ENCODE measurements at places on chromosomes 7 and 10.

- no peak for DNase-seq
Observed at GRCh38 chr10:126945351-126946030, 40.3 kb downstream of the DOCK1 start.

DNA sequence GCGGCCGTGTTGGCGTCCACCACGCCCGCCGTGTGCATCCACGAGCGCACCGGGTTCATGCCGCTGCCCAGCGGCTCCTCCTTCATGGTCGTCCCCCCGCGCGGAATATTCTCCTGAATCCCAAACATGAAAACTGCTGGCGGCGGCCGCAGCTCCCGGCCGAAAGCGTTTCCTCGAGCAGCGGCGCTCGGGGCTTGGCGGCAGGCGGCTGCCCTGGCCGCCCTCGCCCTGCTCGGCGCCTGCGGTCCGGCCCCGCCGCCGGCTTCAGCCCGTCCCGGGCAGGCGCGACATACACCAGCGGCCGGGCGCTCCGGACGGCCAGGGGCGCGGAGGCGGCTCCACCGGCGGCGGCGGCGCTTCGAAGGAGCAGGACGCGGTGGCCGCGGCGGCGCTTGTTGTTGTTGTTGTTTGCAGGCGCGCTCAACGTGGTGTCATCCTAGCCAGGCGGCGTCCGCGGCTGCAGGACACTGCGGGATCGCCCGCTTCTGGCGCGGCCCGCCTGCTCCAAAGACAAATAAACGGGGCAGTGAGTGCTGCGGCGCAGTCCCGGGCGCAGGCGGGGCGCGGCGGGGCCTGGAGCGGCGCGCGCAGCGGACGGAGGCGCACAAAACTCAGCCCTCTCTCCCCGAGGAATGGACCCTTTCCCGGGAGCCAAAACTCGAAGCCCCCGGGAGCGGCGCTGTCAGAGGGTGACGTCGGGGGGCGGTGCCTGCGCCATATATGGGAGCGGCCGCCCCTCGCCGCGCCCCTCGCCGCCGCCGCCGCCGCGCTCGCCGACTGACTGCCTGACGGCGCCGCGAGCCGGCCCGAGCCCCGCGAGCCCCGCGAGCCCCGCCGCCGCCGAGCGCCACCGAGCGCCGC is at the start of gene EBF3:
TSS of gene EBF3 (minus strand) at position 634 of the 861 bp plus-strand sequence. CDS start at position 128, 506 bp downstream.
- no peak for DNase-seq

- no peak for DNase-seq
Observed at GRCh38 chr7:36763132-36763816, 39.0 kb upstream of the AOAH start.

DNA sequence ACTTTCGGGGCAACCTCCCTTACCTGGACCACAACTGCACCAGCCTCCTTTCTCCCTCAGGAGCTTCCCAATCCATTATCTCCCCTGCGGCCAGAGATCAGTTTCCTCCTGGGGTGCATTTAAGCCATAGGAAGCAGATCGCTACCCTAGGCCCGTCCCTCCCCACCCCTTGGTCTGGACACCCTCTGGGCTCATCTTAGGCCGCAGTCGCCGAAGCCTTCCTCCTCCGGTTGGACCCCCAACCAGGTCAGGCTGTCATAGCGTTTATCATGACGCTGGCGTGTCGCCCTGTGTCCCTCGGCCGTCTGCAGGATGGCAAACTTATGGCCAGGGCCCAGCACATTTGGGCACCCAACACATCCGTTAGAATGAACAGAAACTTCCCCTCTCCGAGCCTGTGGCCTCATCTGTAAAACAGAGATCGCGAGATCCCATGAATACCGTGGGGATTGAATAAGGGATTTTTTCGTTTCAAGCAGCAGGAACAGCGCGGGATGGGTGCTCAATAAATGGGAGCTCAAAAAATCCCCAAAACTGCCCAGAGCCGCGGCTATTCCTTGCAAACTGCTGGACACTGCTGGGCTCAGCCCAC is 669 bp upstream of the AP5Z1 start:
- DNase-seq = no peak

GRCh38 chr7:128665057-128665456 is 7.0 kb upstream of the GARIN1A start:
- no peak for DNase-seq

GRCh38 chr7:132815696-132816311 is 239.5 kb upstream of the PLXNA4 start:
- DNase-seq = no peak

- no peak for DNase-seq
Observed at GRCh38 chr7:91526404-91526803, 262.2 kb downstream of the FZD1 start.

DNA sequence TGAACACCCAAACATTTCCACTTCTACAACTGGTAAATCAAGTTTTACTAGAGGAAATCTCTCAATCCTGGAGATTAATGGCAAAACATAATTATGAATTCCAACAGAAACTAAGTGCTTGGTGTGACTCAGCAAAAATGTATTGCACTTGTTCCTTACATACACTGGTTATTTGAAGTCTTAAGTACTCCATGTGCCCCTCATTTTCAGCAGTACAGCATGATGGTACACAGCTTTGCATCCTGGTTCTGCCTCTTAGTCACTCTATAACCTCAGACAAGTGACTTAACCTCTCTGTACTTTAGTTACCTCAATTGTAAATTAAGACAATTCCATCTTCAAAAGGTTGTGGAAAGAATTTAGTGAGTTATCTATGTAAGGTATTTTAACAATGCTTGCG is 12.9 kb downstream of the SLC16A12 start:
- DNase-seq = no peak

DNA sequence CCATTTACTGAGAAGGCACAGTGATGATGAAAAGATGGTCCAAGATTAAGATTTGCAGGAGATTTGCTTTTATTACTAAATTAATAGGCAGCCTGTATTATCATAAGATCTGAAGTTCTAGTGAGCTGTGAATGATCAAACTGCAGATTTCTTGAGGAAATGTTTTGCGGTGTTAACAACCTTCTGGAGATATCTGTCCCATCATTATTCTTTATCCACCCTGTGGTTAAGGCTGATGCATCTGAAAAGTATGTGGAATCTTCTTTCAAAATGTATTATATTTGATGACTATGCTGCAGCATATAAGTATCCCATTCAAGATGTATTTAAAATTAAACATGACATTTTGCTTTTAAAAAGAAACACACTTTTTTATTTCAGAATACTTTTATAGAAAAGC is 150.3 kb downstream of the POLR1F start:
- DNase-seq = no peak

DNA sequence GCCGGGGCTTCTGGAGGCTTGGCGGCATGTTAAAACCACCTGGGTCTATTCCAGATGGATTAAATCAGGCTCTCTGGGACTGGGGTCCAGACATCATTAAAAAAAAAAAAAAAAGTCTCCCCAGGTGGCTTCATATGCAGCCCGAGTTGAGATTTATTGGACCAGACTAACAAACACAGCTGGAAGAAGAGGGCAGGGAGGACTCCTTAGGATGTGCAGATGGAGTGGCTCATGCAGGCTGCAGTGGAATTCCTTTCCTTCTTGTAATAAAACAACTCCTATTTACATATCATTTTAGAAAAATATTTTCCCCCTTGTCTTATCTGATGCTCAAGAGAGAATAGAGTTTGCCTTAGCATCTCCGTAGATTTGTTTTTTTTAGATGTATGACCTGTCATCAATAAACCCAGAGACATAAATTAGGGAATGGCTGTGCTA is 238.1 kb downstream of the CAMK1D start:
- DNase-seq = no peak

DNA sequence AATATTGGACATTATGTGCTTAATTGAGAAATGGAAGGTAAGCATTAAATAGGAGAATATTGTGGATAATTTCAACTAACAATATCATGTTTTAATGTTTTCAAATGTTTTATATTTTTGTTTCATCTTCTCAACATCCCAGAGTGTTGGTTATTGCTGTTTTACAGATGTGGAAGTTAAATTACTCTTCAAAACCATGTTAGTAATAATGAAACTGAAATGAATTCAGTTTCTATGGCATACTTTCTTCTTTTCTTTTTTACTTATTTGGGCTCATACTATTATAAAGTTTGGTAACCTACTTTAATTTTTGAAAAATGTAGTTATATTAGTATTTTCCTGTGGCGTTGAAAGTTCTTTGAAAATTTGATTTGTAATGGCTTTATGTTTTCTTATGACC is 4.2 kb downstream of the GLRX3 start:
- DNase-seq = no peak
